ENCODE measurements at places on chromosomes 11 and 22.

DNA sequence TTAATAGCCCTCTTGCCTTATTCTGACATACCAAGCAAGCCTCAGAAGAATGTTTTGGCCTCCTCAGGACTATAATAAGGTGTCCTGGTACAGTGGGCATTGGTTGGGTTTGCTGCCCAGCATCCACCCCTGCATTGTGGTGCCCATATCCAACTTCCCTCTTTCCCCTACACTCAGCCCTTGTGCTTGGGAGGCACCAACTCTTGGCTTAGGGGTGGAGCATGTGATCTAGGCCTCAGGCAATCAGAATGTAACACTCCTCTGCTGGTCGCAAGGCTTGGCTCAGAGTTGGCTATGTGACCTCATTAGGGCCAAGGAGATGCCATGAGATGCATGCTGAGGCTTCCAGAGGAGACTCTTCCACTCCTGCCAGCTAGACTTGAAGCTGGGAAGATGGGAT, 123.0 kb downstream of the CSNK2A3 start:
- no peak for DNase-seq

GRCh38 chr11:12600829-12601228, 73.4 kb upstream of the TEAD1 start:
- no peak for DNase-seq

DNA sequence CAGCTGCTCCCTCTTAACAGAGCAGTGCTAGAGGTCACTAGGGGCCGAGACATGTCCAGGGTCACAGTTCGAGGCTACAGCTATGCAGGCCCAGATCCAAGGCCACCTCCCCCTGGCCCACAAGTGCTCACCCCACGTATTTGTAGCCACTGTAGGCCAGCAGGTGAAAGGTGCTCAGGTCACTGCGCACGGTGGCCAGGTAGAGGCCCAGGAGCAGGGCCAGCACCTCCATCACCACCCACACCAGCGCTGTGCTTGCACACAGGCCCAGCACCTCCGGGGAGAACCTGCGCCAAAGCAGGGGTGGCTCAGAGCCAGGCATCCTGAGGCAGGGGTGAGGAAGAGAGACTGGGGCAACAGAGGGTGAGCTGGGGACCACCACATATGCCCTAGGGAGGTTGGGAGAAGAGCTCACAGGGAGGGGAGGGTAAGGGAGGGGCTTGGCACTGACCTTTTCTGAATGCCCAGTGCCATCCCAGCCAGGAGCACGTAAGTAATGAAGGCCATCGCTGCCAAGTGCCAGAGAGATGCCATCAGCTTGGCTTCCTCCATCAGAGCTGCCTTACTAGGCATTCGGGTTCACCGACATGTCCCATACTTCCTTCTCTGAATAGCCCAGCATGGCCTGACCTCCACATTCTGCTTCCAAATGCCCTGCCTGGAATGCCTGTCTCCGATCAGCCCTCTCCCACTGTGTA, 3.5 kb downstream of the YIF1A start:
- no peak for DNase-seq

GRCh38 chr11:66418168-66418985, 2.5 kb upstream of the NPAS4 start:
- DNase-seq: peak; percentile 57

DNA sequence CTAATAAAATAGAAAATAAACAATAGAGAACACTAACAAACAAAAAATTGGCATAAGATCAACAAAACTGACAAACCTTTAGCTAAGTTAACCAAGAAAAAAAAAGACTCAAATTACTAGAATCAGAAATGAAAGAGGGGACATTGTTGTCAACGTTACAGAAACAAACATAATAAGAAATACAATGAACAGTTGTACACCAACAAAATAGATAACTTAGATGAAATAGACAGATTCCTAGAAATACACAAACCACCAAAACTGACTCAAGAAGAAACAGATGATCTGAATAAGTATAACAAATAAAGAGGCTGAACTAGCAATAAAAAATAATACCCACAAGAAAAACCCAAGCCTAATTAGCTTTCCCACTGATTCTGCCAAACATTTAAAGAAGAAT, 34.7 kb upstream of the TMPRSS4 start:
- DNase-seq: no peak

DNA sequence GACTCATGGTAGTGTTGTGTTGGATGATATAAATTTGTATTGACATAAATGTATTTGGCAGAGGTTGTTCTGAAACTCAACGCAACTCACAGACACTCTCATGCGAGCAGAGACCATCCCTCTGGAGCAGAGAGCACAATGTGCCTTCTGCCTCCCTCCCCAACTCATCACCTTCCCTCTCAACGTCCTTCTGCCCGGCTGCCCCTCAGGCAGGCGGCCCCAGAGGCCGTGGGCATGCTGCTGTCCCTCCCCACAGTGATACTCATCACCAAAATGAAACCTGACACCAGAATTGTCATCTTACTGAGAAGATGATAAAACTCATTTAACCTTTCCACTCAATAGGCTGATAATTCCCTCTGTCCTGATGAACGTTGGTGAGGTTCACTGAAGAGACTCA, 260.6 kb downstream of the ETS1 start:
- DNase-seq: no peak

GRCh38 chr11:116215471-116216113, 557.2 kb downstream of the BUD13 start:
- DNase-seq: no peak

- no peak for DNase-seq
Observed at GRCh38 chr11:109547356-109548027, 125.5 kb downstream of the C11orf87 start.

- no peak for DNase-seq
Observed at GRCh38 chr22:33625959-33626358, 294.3 kb downstream of the LARGE1 start.

- DNase-seq: no peak
Observed at GRCh38 chr11:46322759-46323158, 24.5 kb upstream of the DGKZ start.

- DNase-seq: no peak
Observed at GRCh38 chr11:108819957-108820356, 155.1 kb downstream of the DDX10 start.
